ENCODE measurements at places on chromosomes 7 and 10.

- DNase-seq = no peak
Observed at GRCh38 chr7:150753826-150754603, 16.8 kb downstream of the GIMAP5 start.

- DNase-seq = no peak
Observed at GRCh38 chr7:112550468-112551060, 69.8 kb downstream of the LSMEM1 start.

- DNase-seq = no peak
Observed at GRCh38 chr7:155540553-155540952, 5.8 kb downstream of the CNPY1 start.

DNA sequence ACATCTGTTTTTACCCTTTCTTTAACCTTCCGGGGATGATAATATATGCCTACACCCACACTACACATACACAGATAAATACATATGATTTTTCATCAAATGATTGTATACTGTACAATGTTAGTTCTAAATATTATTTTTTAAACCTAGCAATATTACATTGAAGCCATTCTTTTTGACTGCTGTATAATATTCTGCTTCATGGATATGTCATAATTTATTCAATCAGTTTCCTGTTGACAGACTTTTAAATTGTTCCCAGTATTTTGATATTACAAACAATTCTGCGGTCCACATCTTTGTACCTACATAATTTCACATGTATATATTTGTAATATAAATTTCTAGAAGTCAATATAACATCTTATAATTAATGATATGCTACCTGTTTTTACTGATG lies 59.0 kb upstream of the ITGB1 start:
- no peak for DNase-seq

Data from tibial artery (tissue), 4 donors.